ENCODE measurements at places on chromosomes 12 and 14. TPM values are rescaled to one million over a fixed set of nuclear protein-coding genes. Genes with fewer than 3 reads are reported as not detected.
A peak's percentile ranks its signal among the peaks of the same experiment; 100 is the strongest.

The CD27 gene
- total RNA-seq, result 0.17 TPM

The MMP14 gene
- total RNA-seq, result 375 TPM

The IFNG-AS1 gene
- total RNA-seq, result not detected

The RPL10L gene
- not detected for total RNA-seq

The CLEC9A gene
- total RNA-seq, result not detected

The PPP2R5C gene
- total RNA-seq, result 82.7 TPM

The C3AR1 gene
- total RNA-seq, result 0.17 TPM

The PPP4R4 gene
- 0.51 TPM for total RNA-seq

The KRT83 gene
- total RNA-seq, result not detected

The CELA1 gene
- not detected for total RNA-seq

The MARK3 gene
- 93.7 TPM for total RNA-seq

The SIX6 gene
- not detected for total RNA-seq

DNA sequence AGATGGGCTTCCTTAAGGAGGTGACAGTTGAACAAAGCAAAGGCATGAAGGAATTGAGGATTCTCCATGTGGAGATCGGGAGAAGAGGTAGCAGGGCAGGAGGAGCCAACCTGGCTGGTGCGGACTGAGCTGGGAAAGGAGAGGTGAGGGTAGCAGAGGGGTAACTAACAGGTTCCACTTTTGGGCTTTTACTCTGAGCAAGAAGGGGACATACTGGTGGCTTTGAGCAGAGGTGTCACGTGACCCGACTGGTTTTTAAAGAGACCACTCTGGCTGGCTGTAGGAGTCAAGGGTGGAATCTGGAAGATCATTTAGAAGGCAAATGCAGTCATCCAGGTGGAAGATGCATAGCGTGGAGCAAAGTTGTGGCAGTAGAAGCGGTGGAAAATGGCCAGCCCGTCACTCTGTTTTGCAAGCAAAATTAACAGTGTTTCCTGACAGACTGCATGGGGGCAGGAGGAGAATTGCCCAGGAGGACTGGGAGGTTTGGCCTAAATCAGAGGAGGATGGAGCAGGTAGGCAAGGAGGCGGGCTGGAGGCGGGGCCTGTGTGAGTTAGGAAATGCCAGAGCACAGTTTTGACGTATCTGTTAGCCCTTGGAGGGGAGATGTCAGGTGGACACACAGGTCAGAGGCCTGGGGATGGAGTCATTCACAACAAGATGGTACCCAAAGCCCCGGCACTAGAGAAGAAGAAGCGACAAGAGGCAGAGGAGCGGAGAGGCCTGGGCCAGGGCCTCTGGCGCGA lies 156.3 kb upstream of the FKBP4 start:
- DNase-seq, result no peak

DNA sequence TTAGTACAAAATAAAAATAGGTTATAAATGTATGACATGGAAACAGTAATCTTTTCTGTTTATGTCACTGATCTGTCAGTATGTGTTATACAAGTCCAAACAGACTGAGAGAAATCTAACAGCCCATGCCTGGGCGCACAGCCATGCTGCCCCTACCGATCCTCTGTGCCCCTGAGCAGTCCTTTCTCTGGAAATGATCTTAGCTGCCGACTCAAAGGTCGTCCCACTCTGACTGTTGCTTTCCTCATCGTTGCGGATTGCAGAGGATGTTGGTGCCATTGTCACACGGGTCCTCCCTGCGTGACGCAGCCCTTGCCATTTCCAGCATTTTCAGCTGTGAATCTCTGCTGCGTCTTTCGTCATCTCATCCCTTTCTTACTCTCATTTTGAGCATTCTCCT lies 82.9 kb upstream of the DYNC1H1 start:
- no peak for DNase-seq

- DNase-seq, result no peak
Measured at GRCh38 chr12:108119126-108119973, 9.7 kb upstream of the WSCD2 start.

- peak; percentile 18 for DNase-seq
Measured at GRCh38 chr14:55062517-55063351, 11.3 kb downstream of the MAPK1IP1L start.

- DNase-seq, result peak; percentile 55
Measured at GRCh38 chr12:49750027-49750995, 9.0 kb downstream of the TMBIM6 start.

DNA sequence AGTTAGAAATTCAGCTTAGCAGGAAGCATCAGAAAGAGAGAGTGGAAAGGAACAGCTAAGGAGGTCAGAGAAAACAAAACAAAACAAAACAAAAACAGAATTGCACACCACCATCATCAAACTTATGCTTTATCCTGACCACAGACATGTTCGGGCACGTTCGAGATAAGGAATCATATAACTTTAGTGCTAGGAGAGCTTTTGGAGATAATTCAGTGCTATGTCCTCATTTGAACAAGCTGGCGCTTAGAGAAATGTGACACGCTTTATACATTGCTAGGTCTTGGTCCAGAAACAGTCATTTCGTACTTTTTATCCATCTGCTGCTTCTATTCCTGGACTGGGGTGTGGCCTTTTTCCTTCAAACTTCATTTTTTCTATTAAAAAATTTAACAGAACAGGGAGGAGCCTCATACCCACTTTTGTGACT lies 213.1 kb downstream of the PTPRO start:
- no peak for DNase-seq

DNA sequence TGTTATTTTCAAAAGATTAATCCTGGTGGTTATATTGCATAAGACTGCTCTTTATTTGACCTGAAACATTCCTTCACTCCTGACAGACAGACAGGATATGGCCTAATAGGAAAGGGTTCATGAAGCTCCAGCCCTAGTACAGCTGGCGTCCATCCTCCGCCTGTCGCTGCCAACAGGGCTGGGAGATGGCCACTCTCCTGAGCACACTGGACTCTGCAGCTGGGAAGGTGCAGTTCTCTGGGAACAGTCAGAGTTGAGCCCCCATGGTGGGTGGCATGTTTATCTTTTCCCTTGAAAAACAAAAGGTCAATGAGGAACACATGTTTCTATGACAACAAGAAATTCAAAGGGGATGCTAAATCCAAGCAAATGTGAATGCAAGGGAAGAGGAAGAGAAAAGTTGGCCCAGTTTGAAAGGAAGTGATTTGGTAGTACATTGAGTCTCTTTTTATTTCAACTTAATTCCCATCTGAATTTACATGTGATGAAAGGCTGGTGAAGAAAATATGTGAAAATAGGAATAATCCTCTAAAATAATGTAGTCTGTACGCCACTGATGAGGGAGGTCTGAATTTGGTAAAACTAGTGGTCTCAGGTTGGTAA lies 89.9 kb upstream of the DCN start:
- no peak for DNase-seq

GRCh38 chr12:65891219-65891618 lies 66.9 kb downstream of the HMGA2 start:
- peak; percentile 71 for DNase-seq

GRCh38 chr14:53620890-53621289 lies 335.7 kb downstream of the BMP4 start:
- no peak for DNase-seq

DNA sequence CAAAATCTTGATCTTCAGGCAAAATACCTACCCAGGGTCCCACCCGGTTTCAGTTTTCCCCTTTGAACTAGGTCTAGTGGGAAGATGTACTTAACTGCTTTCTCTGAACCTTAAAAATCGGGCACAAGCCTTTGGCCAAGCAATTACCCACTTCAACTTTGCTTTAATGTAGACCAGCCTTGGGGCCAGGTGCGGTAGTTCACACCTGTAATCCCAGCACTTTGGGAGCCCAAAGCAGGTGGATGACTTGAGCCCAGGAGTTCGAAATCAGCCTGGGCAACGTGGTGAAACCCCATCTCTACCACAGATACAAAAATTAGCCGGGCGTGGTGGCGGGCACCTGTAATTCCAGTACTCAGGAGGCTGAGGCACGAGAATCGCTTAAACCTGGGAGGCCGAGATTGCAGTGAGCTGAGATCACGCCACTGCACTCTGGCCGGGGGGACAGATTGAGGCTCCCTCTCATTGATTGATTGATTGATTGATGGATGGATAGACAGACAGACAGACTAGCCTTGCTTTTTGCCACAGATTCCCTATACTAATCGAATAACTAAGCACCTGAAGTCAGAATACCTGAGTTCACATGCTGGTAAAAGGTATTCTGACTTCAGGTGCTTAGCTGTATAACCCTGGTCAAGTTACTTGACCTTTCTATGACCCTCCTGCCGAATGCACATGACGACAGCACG lies 1.9 kb downstream of the CLIP1 start:
- no peak for DNase-seq

GRCh38 chr14:76720382-76720813 lies 40.9 kb upstream of the VASH1 start:
- peak; percentile 59 for DNase-seq

DNA sequence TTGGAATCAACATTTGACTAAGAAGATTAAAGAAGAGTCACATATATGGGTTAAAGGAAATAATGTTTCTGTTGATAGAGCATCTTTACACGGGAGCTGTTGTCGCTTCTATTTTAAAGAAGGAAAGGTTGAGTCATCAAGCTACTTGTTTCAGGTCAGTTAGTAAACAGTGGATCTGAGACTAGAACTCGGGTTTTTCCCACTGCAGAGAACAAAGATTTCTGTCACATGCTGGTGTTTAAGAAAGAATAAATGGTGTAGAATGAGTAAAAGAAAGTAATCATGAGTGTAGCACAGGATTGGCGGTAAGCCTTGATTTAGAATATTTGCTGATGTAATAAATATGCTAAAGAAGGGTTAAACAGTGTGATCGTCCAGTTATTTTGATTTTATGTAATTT lies 455.5 kb downstream of the AEBP2 start:
- no peak for DNase-seq

DNA sequence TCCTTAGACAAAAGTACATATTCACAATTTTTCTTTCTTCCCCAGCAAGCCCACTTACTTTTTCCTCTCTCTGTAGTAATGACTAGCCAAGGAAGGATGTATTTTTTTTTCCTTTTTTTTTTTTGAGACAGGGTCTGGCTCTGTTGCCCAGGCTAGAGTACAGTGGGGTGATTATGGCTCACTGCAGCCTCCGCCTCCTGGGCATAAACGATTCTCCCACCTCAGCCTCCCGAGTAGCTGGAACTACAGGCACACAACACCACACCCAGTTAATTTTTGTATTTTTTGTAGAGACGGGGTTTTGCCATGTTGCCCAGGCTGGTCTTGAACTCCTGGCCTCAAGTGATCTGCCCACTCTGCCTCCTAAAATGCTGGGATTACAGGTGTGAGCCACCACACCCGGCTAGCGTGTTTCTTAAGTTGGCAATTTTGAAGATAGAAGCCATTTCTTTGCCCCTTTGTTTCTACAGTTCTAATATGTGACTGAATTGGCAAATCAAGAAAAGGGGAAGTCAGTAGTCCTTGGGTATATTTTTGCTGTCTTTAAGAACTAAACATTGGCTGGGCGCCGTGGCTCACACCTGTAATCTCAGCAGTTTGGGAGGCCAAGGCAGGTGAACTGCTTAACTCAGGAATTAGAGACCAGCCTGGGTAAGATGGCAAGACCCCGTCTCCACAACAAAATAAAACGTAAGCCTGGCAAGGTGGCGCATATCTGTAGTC lies 3.2 kb upstream of the NACA start:
- DNase-seq, result no peak

DNA sequence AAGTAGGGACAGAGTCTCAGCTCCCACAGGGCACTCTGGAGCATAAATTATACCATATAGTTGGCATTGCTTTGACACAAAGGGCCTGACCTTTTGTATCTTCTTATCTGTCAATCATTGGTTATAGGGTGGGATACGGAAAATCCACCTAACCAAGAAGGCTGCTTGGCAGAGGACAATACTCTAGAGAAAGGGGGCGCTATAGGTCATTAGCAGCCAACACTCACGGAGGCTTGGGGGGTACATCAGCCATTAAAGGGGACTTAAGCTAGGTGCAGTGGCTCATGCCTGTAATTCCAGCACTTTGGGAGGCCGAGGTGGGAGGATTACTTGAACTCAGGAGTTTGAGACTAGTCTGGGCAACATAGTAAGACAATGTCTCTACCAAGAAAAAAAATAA lies 22.9 kb downstream of the SPTSSA start:
- no peak for DNase-seq

DNA sequence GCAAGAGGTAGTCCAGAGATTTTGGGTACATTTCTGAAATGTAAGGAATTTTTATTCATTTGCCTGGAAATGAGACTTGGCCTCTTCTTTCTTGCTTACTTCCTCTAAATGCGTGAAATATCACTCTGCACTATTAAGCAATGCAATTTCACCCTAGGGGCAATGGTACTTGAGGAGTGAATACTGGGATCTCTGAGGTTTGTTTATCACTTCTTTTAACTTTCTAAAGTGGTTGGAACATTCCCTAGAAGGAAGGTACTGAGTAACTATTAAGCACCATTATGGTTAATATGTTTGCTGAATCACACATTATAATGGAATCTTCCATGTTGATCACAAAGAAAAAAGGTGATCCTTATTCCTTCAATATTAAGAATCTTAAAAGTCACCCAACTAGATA lies 120.9 kb upstream of the CAND1 start:
- DNase-seq, result no peak

GRCh38 chr12:120332041-120332440 lies 4.5 kb upstream of the PLA2G1B start:
- no peak for DNase-seq

DNA sequence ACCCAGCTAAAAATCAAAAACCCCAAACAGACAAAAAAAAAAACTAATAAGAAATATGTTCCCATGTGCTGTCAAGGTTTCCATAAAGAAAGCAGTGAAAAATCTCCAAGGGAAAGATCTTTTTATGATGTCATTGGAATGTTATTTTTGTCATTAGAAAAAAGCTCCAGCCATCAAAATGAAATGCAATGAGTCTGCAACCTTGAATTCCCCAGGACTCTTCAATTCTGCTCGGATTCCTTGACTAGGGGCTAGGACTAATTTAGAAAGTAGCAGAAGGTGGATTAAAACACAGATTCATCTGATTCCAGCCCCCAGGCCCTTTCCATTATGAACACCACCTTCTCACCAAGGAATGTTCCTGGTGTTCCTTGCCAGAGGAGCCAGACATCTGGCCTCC lies 6.0 kb upstream of the PCNX1 start:
- peak; percentile 22 for DNase-seq

GRCh38 chr14:35346738-35347322 lies 54.6 kb downstream of the PSMA6 start:
- no peak for DNase-seq

DNA sequence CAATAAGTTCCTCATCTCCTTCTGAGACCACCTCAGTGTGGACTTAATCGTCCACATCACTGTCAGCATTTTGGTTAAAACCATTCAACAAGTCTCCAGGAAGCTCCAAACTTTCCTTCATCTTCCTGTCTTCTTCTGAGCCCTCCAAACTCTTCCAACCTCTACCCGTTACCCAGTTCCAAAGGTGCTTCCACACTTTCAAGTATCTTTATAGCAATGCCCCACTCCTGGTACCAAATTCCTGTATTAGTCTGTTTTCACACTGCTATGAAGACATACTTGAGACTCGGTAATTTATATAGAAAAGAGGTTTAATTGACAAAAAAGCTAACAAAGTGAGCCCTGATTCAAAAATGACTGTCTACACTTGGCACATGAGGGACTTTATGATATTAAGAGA lies 22.8 kb downstream of the EMP1 start:
- no peak for DNase-seq

DNA sequence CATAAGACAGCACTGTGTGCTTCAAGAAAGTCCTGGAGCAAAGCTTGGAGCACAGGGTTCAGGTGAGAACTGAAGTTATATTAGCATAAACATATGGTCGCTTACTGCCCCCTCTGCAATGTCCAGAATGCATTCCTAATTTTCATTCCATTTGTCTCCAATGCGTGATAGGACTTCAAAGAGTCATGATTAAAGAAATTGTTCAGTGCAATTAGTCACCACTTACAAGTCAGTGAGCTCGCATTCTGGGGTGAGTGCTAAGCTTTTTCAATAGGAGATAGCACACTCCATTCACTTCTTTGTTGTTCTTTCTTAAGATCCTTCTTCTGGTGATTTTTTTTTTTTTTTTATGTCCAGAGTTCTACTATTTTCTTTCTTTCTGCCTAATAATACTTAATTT lies 398.4 kb downstream of the SYT1 start:
- DNase-seq, result peak; percentile 7
